Smooth muscle cell of bladder (primary cell): ENCODE measurements at places on chromosomes 12 and 14. TPM values are rescaled to one million over a fixed set of nuclear protein-coding genes. Genes with fewer than 3 reads are reported as not detected.

Gene ASB2
- 0.28 and 0.55 TPM in 2 replicates for total RNA-seq

Gene ADAM20
- total RNA-seq, result 0.71 and 1.3 TPM in 2 replicates

Gene PPP4R4
- total RNA-seq, result 1.7 and 4.1 TPM in 2 replicates

Gene CCDC60
- total RNA-seq, result not detected in 2 replicates

Gene KITLG
- 29.0 and 33.9 TPM in 2 replicates for total RNA-seq

Gene SPIC
- total RNA-seq, result not detected in 2 replicates

Gene OR4N2
- total RNA-seq, result not detected in 2 replicates

Gene CCT2
- 153 and 156 TPM in 2 replicates for total RNA-seq

Gene YEATS4
- total RNA-seq, result 8.8 and 9.0 TPM in 2 replicates

Gene ARHGEF40
- 16.4 and 17.3 TPM in 2 replicates for total RNA-seq

Gene DTX1
- 0.18 TPM in 1 of 2 replicates, not detected in the other for total RNA-seq

Gene SOX5
- 6.1 and 8.0 TPM in 2 replicates for total RNA-seq
